ENCODE measurements at places on chromosomes 12 and 14. TPM values are rescaled to one million over a fixed set of nuclear protein-coding genes. Genes with fewer than 3 reads are reported as not detected.

ANG gene
- 8.4 TPM for total RNA-seq

OSGEP gene
- total RNA-seq = 36.8 TPM

IL31 gene
- total RNA-seq = not detected

CACNA2D4 gene
- total RNA-seq = 1.3 TPM

BORCS5 gene
- 12.6 TPM for total RNA-seq

ZNF705A gene
- total RNA-seq = not detected

DPPA3 gene
- total RNA-seq = not detected

GALNT8 gene
- not detected for total RNA-seq

ATP23 gene
- total RNA-seq = 9.1 TPM

INHBE gene
- total RNA-seq = 0.85 TPM
